ENCODE measurements at places on chromosomes 5 and 9.

DNA sequence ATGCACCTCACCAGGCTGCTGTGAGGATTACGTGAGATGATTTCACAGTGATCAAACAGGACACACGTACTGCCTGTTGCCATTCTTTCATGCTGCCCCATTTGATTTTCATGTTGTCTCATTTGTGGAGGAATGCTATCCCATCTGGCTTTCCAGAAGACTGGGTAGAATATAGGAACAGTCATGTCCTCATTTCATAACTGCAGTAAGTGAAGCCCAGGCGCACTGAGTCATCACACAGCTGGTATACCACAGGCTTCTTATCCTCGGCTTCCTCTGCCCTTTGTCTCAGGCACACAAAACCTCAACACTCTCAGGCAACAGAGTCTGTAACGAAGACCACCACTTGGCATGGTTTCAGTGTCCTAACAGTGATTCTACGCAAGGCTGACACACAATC lies 62.3 kb downstream of the LHFPL2 start:
- peak; percentile 25 for DNase-seq

GRCh38 chr9:109320742-109321448 lies at the start of gene EPB41L4B:
Gene EPB41L4B, minus strand, starts transcription at chr9:109321059. Its CDS starts 613 bp downstream, at chr9:109320446.
- peak; percentile 93 for DNase-seq

DNA sequence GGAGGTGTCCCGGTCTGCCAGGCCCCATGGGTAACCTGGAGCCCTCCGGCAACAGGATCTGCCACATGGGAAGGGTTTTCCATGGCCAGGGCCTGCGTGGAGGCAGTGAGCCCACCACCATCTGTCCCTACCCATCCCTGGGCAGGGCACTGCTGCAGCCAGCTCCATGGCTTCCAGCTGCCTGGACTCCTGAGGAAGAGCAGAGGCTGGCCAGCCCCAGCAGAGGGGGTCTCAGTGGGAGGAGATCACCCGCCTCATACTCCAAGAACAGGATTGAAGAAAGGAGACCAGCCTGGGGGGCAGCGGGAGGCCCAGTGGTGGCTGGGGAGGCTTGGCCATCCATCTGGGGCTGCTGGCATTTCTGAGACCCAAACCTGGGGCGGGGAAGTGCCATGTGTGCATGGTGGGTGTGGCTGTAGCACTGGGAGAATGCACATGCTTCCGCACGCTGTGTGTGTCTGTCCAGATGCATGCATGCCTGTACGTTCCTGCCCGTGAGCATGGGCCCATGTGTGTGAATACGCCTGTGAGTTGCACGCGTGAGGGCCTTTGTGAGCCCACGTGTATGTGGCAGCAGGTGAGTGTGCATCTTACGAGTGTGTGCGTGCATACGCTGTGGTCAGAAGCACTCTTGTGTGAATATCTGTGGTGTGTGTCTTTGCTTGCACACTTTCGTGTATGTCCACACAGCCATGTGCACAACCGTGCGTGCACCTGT lies 78.5 kb downstream of the LMX1B start:
- no peak for DNase-seq

DNA sequence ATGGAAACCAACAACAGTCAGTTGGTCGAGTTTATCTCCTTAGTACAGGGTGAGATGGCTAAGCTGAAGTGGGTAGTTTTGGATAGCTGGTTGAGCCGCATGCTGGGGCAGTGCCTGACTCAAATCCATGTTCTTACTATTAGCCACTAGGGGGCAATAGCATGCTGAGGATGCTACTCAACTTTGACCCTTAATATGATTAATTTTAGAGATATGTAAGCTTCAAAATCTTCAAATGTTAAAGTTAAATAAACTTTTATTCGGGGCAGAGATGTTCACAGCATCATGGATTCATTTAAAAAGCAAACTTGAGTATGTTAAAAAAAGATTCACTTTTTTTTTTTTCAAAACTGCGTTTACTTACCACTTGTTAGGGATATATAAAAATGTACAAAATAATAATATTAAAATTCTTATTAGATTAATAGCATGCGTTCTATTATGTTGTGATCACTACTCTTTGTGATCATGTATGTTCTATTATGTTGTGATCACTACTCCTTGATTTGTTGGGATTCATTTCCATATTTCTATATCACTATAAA lies 57.0 kb downstream of the C9orf153 start:
- DNase-seq: peak; percentile 53

Measured in activated CD4-positive, alpha-beta T cell treated with anti-CD3 and anti-CD28 coated beads, Interleukin-10, Interleukin-2, amounts not matched to agents 100 ng/mL and 50 ng/mL, durations not matched to agents 16 hours and 8 hours (primary cell).